H1 (cell line): ENCODE measurements at places on chromosomes 3 and 15. TPM values are rescaled to one million over a fixed set of nuclear protein-coding genes. Genes with fewer than 3 reads are reported as not detected.

- H3K4me3 ChIP-seq = no peak overlapping the region
- DNase-seq = no peak
- H3K27ac ChIP-seq = no peak overlapping the region
- H3K27me3 ChIP-seq = no peaks in the 10 kb centered on the region
- no peaks in the 10 kb centered on the region for H3K36me3 ChIP-seq
These were observed 51.4 kb upstream of the ATOSA start for GRCh38 chr15:52730594-52730993.

The ZNF148 gene
- polyA plus RNA-seq = 2.0 and 3.7 TPM in 2 replicates

DNA sequence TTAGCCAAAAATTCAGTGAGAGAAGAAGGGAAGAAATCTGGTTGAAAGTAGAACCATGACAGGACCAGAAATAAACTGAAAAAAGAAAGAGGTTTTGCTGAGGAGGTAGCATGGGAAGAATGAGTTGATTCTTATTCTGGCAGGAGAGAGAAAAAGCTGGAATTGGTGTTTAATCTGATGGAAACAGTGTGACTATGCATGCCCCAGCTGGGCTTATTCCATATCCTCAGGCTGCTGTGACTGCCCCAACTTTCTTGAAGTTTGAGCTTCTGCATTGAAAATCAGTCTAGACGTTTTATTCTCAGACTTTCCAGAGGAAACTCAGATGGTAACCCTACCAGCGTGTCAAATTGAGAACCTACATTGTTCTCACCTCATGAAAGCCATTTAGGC is 352.5 kb upstream of the DCBLD2 start:
- H3K27me3 ChIP-seq = no peaks in the 10 kb centered on the region
- H3K4me1 ChIP-seq = no peaks in the 10 kb centered on the region
- H3K36me3 ChIP-seq = no peaks in the 10 kb centered on the region
- no peak overlapping the region for H3K4me3 ChIP-seq

- H3K36me3 ChIP-seq = no peaks in the 10 kb centered on the region; the same call in 1 of the 2 replicates
- no peak overlapping the region for H3K4me3 ChIP-seq
- DNase-seq = no peak
- H3K27me3 ChIP-seq = no peaks in the 10 kb centered on the region
- H3K27ac ChIP-seq = no peak overlapping the region
These were observed 59.9 kb downstream of the CGNL1 start for GRCh38 chr15:57436166-57436565.

GRCh38 chr3:114622001-114622400 is 328.2 kb downstream of the TIGIT start:
- no peaks in the 10 kb centered on the region for H3K27me3 ChIP-seq
- H3K36me3 ChIP-seq = no peaks in the 10 kb centered on the region
- H3K27ac ChIP-seq = no peak overlapping the region
- H3K4me3 ChIP-seq = no peak overlapping the region
- H3K4me1 ChIP-seq = no peaks in the 10 kb centered on the region

GRCh38 chr3:123656691-123657090 is 71.8 kb upstream of the HACD2 start:
- no peak for DNase-seq
- no peaks in the 10 kb centered on the region for H3K27me3 ChIP-seq
- peaks cover 5% of the 10 kb centered on the region; the same call in 1 of the 2 replicates for H3K4me1 ChIP-seq

DNA sequence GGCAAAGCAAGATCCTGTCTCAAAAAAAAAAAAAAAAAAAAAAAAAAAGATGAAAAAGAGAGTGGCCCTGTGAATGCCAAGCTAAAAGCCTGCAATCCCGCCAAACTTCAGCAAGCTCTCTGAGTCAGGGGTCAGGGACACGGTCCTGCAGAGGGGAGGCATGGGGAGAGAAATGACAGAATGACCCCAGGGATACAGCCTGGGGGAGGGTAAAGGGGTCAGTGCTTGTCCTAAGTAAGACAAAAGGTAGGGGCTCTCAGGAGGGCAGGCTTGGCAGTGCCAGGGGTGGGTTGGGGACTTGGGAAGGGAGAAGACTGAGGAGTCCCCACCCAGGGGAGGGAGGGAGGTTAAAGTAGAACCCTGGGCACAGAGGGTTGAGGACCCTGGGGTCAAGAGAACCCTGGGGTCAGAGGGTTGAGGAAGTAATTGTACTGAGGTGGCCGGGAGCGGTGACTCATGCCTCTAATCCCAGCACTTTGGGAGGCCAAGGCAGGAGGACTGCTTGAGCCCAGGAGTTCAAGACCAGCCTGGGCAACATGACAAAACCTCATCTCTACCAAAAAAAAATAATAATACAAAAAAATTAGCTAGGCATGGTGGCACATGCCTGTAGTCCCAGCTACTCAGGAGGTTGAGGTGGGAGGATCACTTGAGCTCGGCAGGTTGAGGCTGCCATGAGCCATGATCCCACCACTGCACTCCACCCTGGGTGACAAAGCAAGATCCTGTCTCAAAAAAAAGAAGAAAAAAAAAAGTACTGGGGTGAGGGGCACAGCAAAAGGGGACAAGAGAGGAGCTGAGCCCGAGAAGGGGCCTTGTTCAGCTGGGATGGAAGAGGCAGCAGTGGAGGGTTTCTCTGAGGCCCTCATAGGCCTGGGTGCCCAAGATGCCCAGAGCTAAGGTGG is 5.2 kb upstream of the SEMA3B start:
- H3K4me1 ChIP-seq = peaks cover 47% of the 10 kb centered on the region
- 0 out of 2 replicates have a peak overlapping the region, but pooled peaks have one; percentile 19 for H3K4me3 ChIP-seq
- H3K36me3 ChIP-seq = no peaks in the 10 kb centered on the region
- peak overlapping the region; percentile 69; the same call in 1 of the 2 replicates for H3K27ac ChIP-seq
- no peak for DNase-seq
- no peaks in the 10 kb centered on the region; the same call in 1 of the 2 replicates for H3K27me3 ChIP-seq

The GP9 gene
- not detected in 2 replicates for polyA plus RNA-seq

DNA sequence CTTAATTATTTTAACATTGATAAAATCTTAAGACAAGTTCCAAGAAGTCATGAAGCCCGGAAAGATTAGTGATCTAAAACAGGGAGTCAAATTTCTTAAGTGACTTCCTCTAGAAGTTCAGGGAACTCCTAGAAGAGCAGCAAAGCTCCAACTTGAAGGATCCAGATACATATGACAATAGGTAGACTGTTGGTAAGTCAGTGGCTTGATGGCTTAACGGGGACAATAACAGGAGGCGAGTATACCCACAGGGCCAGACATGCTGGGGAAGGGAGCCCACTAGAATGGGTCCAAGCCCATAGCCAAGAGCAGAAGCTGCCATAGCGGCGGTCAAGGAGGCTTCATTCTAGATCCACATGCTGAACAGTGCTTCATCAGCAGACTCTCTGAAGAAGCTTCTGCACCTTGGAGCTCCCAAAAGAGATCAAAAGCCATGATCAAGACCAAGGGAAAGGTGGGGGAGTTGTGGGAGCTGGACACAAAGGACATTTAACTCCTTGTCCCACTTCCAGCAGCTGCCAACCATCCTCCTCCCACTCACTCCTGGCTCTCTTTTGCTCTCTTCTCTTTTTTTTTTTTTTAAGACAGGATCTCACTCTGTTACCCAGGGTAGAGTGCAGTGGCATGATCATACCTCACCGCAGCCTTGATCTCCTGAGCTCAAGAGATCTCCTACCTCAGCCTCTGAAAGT is 10.2 kb upstream of the CA12 start:
- H3K4me1 ChIP-seq = peaks cover 6% of the 10 kb centered on the region
- H3K36me3 ChIP-seq = no peaks in the 10 kb centered on the region
- no peak overlapping the region for H3K27ac ChIP-seq
- no peak for DNase-seq
- H3K27me3 ChIP-seq = peaks cover 12% of the 10 kb centered on the region
- no peak overlapping the region for H3K4me3 ChIP-seq

DNA sequence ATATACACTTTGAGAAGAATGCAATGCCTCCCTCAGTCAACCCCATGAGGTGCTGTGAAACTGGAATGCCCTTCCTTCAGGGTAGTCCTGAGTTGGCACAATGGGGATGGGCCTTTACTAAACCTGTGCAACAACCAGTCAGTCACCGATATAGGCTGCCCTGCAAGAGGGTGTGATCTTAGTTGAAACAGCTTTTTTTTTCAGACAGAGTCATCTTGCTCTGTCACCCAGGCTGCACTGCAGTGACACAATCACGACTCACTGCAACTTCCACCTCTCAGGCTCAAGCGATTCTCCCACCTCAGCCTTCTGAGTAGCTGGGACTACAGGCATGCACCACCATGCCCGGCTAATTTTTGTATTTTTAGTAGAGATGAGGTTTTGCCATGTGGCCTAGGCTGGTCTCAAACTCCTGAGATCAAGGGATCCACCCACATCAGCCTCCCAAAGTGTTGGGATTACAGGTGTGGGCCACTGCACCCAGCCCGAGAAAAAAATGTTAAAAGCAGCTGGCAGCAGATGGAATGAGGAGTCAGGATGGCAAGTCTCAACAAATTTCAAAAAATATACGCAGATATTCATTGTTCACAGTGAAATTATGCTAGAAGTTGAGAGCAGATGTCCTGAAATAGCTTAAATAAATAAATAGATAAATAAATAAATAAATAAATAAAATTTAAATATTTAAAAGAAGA is 31.8 kb downstream of the MYO5A start:
- H3K27ac ChIP-seq = no peak overlapping the region
- no peaks in the 10 kb centered on the region for H3K27me3 ChIP-seq
- H3K36me3 ChIP-seq = no peaks in the 10 kb centered on the region
- H3K4me1 ChIP-seq = no peaks in the 10 kb centered on the region
- DNase-seq = no peak

The PLA2G4B gene
- polyA plus RNA-seq = 9.2 TPM in 2 replicates

DNA sequence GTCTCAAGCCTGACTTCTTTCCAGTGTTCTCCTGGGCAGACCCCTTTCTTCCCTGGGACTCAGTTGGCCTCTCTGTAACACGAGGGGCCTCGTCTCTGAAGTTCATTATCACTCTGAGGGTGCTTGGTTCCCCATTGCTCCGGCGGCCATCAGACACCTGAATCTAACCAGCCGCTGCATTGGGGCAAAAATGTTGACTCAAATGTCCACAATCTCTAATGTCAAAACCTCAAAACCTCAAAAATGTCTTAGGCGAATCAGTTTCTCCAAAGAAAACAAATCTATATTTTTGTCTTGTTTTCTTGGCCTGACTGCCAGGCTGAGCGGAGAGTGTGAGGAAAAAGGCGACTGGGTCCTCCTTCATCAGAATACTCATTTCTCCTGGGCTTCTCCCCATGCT is 220.7 kb downstream of the VPS13C start:
- no peaks in the 10 kb centered on the region for H3K36me3 ChIP-seq
- peaks cover 3% of the 10 kb centered on the region; the same call in 1 of the 2 replicates for H3K4me1 ChIP-seq

DNA sequence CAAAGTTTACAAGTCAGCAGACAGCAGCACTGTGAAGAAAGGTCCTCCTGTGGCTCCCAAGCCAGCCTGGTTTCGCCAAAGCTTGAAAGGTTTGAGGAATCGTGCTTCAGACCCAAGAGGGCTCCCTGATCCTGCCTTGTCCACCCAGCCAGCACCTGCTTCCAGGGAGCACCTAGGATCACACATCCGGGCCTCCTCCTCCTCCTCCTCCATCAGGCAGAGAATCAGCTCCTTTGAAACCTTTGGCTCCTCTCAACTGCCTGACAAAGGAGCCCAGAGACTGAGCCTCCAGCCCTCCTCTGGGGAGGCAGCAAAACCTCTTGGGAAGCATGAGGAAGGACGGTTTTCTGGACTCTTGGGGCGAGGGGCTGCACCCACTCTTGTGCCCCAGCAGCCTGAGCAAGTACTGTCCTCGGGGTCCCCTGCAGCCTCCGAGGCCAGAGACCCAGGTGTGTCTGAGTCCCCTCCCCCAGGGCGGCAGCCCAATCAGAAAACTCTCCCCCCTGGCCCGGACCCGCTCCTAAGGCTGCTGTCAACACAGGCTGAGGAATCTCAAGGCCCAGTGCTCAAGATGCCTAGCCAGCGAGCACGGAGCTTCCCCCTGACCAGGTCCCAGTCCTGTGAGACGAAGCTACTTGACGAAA is 24.2 kb downstream of the STARD5 start:
- H3K36me3 ChIP-seq = no peaks in the 10 kb centered on the region
- DNase-seq = no peak
- H3K4me3 ChIP-seq = no peak overlapping the region
- peaks cover 18% of the 10 kb centered on the region for H3K4me1 ChIP-seq

GRCh38 chr3:148089171-148089570 is 608.5 kb upstream of the AGTR1 start:
- H3K36me3 ChIP-seq = no peaks in the 10 kb centered on the region
- DNase-seq = no peak
- no peak overlapping the region for H3K27ac ChIP-seq
- no peaks in the 10 kb centered on the region for H3K27me3 ChIP-seq
- H3K4me3 ChIP-seq = no peak overlapping the region
- no peaks in the 10 kb centered on the region for H3K4me1 ChIP-seq

GRCh38 chr3:182139627-182140357 is 428.1 kb downstream of the SOX2 start:
- no peak overlapping the region for H3K27ac ChIP-seq
- H3K4me1 ChIP-seq = peaks cover 7% of the 10 kb centered on the region
- H3K36me3 ChIP-seq = no peaks in the 10 kb centered on the region

The CCR3 gene
- polyA plus RNA-seq = not detected in 2 replicates

- DNase-seq = peak; percentile 71
- H3K36me3 ChIP-seq = no peaks in the 10 kb centered on the region
- H3K4me3 ChIP-seq = peak within 1 kb of the TSS; percentile 53
- no peak within 1 kb of the TSS for H3K27ac ChIP-seq
These were observed at the start of gene HOMER2 for GRCh38 chr15:82952158-82953081. Gene HOMER2, minus strand, starts transcription at chr15:82952720. Its CDS starts 185 bp downstream, at chr15:82952535.

- H3K27me3 ChIP-seq = no peaks in the 10 kb centered on the region
- no peaks in the 10 kb centered on the region for H3K36me3 ChIP-seq
- H3K4me1 ChIP-seq = no peaks in the 10 kb centered on the region
- DNase-seq = no peak
- no peak overlapping the region for H3K27ac ChIP-seq
These were observed 104.9 kb downstream of the AQP9 start for GRCh38 chr15:58243070-58243469.

DNA sequence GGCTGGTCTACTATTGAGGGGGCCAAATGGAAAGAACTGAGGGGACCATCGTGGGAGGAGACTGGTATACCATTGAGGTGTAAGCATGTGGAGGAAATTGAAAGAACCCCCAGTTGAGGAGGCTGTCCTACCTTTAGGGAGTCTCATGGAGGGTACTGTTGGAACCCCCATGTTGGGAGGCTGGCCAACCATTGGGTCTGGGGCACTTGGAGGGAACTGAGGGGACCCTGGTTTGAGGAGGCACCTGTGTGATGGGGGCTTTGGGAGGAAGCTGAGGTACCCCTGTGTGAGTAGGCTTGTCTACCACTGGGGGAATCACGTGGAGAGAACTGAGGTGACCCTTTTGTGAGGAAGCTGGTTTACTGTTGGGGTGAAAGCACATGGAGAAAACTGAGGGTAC is 157.5 kb downstream of the FBLN2 start:
- H3K27me3 ChIP-seq = no peaks in the 10 kb centered on the region
- no peak for DNase-seq
- no peak overlapping the region for H3K4me3 ChIP-seq
- H3K36me3 ChIP-seq = no peaks in the 10 kb centered on the region

- H3K27ac ChIP-seq = no peak overlapping the region
- H3K4me3 ChIP-seq = no peak overlapping the region
- peaks cover 4% of the 10 kb centered on the region for H3K27me3 ChIP-seq
- DNase-seq = no peak
- no peaks in the 10 kb centered on the region for H3K4me1 ChIP-seq
These were observed 177.8 kb upstream of the GOLGA6L4 start for GRCh38 chr15:84057714-84058331.
